Tongue (tissue), 3 donors: ENCODE measurements at places on chromosomes 13 and 19. TPM values are rescaled to one million over a fixed set of nuclear protein-coding genes. Genes with fewer than 3 reads are reported as not detected.

- DNase-seq: peak; percentile 83
Observed at GRCh38 chr19:35352448-35353304, 5.0 kb downstream of the FFAR1 start.

The CBARP gene
- total RNA-seq: 1.1 TPM

DNA sequence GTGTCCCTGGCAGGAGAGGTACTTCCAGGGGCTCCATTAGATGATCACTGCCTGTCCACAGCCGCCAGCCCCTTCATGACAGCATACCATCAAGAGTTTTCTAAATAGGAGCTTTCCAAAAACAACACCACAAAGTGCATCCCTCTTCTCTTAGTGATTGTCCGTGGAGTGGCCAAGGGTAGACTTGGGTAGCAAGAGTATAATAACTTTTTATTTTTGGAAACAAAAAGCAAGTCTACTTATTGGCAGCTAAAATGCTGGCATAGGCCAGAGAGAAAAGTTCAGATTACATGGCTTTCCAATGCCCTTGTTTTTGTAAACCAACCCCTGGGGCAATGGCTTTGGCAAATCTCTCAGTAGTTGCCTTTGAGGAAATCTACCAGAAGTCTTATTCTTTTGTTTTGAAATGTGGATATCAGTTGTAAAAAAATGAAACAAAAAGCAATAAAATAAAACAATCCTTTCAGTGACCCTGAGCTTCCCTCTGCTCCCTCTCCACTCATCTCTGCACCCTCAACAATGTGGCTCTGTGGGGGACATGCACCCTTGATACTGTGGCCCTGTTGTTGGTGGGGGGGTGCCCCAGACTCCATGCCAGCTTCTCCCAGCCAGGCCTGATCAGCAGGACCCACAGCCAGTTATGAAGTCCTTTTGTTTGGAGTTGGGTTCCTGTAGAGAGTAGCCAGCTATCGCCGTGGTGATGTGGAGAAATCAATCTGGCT is 294.1 kb downstream of the DLEU7 start:
- DNase-seq: peak; percentile 16

The DLEU7 gene
- total RNA-seq: not detected

GRCh38 chr13:52125547-52125946 is 3.3 kb downstream of the NEK5 start:
- DNase-seq: no peak

GRCh38 chr13:76267216-76267615 is 619.0 kb downstream of the KCTD12 start:
- no peak for DNase-seq
